ENCODE measurements at places on chromosomes 5 and 9. TPM values are rescaled to one million over a fixed set of nuclear protein-coding genes. Genes with fewer than 3 reads are reported as not detected.

Gene TLX3
- total RNA-seq = not detected

- DNase-seq = no peak
Observed at GRCh38 chr9:70444904-70445303, 30.4 kb upstream of the KLF9 start.

GRCh38 chr9:132366481-132366880 is 11.7 kb upstream of the SETX start:
- DNase-seq = no peak

Gene LIX1
- 1.7 TPM for total RNA-seq

GRCh38 chr5:180612683-180613082 is 21.4 kb upstream of the SCGB3A1 start:
- DNase-seq = no peak

Gene NIPSNAP3A
- 51.2 TPM for total RNA-seq

GRCh38 chr9:109255394-109255793 is 65.5 kb downstream of the EPB41L4B start:
- DNase-seq = no peak

DNA sequence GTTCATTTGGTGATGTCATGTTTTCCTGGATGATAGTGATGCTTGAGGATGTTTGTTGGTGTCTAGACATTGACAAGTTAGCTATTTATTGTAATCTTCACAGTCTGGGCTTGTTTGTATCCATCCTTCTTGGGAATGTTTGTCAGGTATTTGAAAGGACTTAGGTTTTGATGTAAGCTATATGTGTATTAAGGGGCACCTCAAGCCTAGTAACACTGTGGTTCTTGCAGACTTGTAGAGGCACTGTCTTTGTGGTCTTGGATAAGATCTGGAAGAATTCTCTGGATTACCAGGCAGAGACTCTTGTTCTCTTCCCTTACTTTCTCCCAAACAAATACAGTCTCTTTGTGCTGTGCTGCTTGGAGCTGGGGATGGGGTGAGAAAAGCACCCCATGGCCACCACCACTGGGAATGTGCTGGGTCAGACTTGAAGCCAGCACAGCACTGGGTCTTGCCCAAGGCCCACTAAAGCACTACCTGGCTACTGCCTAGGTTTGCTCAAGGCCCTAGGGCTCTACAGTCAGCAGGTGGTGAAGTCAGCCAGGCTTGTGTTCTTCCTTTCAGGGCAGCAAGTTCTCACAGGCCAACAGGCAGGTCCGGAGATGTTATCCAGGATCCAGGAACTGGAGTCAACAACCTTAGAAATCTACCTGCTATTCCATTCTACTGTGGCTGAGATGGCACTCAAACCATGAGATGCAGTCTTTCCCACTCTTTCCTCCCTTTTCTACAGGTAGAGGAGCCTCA is 49.3 kb upstream of the GNA14 start:
- no peak for DNase-seq

DNA sequence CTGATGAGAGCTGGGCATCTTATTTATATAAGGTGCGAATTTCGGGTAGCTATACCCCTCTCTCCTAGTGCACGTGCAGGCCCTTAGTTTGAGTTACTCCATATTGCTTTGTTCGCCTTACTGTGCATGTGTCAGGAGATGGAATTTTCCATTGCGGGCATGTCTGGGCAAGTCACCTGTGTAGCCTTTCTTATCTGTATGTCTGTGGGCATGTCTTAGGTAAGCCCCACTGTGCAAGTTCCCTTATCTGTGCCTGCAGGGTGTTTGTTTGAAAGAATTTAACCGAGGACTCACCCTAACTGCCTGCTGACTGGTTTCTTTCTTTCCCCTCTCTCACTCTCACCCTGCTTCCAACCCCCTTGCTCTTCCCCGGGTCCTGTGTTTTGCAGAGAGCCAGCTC is 140.7 kb upstream of the RANBP3L start:
- DNase-seq = no peak

Gene ZDHHC11
- total RNA-seq = 11.1 TPM

- DNase-seq = no peak
Observed at GRCh38 chr5:56405116-56405908, 172.2 kb upstream of the ANKRD55 start.

DNA sequence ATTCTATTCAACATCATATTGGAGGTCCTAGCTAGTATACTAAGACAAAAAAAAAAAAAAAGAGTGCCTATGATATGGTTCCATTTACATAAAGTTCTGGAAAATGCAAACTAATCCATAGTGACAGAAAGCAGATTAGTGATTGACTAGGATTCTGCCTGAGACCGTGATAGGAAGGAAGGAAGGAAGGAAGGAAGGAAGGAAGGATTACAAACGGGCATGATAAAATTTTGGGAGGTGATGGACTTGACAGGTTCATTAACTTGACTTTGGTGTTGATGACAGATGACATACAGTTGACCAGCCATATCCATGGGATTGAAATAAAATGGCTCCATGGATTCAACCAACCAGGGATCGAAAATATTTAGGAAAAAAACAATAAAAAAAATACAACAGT is 79.1 kb upstream of the MAN2A1 start:
- no peak for DNase-seq

DNA sequence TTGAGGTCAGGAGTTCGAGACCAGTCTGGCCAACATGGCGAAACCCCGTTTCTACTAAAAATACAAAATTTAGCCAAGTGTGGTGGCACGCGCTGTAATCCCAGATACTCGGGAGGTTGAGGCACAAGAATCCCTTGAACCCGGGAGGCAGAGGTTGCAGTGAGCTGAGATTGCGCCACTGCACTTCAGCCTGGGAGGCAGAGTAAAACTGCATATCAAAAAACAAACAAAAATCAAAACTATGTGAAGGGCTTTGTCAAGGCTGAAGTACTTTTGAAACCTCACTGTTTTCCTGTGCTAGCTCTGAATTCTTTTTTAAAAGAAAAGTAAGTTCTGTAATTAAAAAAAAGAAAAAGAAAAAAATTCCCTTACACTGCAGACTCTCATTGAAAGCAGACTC is 65.1 kb upstream of the KLF4 start:
- DNase-seq = no peak

Gene CCNO
- 1.8 TPM for total RNA-seq

DNA sequence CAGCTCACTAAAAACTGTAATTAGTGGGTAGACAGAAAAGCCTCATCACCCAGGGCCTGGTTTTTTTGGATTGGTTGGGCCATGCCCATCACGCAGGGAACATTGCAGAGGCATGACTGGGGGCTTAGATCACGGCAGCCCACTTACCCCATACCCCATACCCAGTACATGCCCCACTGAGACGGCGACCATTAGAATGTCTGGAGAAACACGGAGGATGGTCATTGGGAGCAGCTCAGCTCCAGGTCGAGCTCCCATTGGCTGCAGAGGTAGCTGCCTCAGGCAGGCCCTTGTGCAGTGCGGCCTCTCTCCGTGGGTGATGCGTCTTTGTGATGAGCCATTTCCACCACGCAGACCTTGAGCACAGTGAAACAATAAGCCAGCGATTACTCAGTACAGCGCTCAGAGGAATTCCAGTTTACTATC is 204.0 kb downstream of the GADD45G start:
- DNase-seq = no peak

DNA sequence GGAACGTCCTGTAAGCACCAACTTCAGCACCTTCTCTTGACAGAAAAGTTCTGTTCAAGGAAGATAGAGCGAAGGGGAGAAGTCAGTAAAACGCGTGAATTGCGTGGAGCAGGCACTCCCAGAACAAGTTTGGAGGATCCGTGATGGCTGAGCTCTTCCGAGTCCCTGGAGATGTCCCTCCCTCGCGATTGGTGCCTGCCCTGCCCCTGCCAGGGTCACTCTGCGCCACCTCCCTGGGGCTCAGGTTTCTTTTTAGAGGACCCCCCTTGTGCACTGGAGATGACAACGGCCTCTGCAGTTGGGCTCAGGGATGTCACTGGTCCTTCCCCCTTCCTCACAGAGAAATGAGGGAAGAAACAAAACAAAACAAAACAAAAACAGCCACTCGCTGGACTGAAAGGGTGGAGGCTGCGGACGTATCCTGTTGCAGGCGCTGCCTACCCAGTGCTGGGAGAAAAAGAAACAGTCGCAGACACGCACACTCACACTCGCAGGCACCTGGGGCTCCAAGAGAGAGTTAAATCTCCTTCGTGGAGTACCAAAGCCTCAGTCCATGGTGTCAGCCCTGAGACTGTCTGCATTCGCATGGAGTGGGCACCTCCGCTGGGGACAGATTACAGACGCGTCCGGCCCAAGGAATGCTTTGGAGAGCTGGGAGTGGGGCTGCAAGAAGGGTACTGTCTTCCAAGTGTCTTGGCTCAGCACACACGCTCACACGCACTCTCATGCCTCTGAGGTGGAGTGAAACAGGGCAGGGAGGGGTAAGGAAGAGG is 512.7 kb downstream of the SLCO4C1 start:
- no peak for DNase-seq

Gene EXD3
- 40.1 TPM for total RNA-seq

Gene SHISAL2B
- not detected for total RNA-seq

GRCh38 chr5:139734539-139734916 is 61.1 kb upstream of the PSD2 start:
- DNase-seq = no peak

GRCh38 chr9:6611865-6612264 is 33.7 kb downstream of the GLDC start:
- no peak for DNase-seq

DNA sequence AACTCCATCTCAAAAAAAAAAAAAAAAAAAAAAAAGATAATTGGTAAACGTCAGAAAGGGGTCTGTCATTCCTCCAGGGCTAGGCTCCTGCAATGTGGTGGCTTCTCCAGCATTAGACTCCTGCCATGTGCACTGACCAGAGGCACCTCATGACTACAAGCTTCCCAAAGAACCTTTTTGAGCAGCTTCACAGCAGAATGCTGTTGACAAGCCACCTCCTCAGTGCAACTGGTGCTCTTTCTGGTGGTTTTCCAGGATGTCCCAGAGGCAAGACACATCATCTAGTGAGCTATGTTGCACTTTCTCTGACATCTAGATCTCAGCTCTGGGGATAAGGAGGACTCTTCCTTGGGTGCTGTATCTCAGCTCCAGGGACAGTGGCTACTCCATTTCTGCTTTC is 11.6 kb downstream of the RPL37 start:
- DNase-seq = no peak

Gene BRINP1
- total RNA-seq = 0.29 TPM

Gene ADAMTSL1
- 10.1 TPM for total RNA-seq

GRCh38 chr5:148937830-148938521 is 111.6 kb downstream of the ADRB2 start:
- DNase-seq = no peak

DNA sequence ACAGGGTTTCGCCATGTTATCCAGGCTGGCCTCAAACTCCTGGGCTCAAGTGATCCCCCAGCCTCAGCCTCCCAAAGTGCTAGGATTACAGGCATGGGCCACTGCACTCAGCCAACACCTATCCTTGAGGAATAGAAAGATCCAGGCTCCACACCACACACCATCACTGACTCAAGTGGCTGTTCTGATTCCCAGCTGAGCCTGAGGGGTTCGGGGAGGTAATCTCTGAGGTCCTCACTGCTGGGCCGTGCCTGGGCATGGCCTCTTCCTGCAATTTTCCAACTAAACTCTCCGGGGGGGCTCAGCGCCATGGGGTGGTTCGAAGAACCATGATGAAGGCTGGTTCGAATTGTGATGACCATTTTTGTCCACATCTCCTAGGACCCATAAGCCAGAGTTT is 31.0 kb upstream of the IL17B start:
- no peak for DNase-seq

DNA sequence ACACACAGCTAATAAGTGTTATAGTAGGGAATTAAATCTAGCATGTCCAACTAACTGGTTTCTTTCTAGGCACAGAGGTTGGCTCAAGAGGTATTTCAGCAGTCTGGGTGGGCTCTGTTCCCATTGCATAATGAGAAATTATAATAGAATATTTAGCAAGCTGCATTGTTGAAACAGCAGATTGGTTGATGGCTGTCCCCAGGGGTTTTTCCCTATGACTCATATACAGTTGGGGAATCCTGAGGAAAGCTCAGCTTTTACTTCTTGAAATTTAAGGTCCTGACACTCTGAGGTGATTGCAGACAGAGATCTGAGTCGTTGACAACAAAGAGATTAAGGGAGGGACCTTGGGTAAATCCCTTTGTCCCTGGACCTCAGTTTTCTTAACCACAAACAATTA is 38.3 kb upstream of the TNFSF8 start:
- no peak for DNase-seq

Gene TOMM5
- 45.6 TPM for total RNA-seq

DNA sequence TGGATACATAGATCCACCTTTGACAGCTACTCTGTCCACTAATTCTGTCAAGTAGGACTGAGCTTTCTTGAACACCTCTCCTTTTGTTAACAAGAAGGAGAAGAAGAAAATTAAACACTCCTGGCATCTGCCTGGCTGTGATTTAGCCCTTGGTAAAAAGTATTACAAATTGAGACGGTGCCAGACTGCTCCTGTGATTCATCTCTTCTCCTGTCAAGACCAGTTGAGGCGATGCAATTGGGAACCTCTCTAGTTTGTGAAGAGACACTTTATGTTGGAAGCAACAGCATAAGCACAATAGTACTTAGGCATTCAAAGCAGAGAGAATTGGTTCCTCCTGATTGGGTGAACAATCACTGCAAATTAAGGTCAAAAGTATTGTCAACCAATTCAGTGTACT is 72.7 kb downstream of the GHR start:
- no peak for DNase-seq

DNA sequence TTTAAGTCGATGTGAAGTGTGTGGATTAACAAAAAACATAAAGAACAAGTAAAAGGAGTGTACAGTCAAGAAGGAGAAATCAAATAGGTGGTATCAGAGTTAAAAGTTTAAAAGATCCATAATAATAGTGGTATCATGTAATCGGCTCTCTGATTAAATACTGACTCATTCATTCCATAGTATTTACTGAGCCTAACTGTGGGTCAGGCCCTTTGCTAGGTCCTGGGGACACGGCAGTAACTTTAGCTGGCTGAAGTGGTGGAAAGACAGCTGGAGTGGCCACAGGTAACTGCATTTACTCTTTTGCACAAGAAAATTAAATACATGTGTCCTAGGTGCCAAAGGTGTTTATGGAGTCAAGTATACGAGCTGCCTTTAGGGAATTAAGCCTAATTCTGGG is 124.0 kb downstream of the GNAQ start:
- DNase-seq = no peak

GRCh38 chr5:31574772-31575171 is 42.7 kb downstream of the C5orf22 start:
- DNase-seq = no peak

- DNase-seq = no peak
Observed at GRCh38 chr5:167813389-167813788, 478.1 kb upstream of the WWC1 start.

GRCh38 chr5:93677359-93677891 is 64.0 kb downstream of the POU5F2 start:
- DNase-seq = peak; percentile 4

- DNase-seq = no peak
Observed at GRCh38 chr5:126126574-126126973, 296.6 kb upstream of the GRAMD2B start.

DNA sequence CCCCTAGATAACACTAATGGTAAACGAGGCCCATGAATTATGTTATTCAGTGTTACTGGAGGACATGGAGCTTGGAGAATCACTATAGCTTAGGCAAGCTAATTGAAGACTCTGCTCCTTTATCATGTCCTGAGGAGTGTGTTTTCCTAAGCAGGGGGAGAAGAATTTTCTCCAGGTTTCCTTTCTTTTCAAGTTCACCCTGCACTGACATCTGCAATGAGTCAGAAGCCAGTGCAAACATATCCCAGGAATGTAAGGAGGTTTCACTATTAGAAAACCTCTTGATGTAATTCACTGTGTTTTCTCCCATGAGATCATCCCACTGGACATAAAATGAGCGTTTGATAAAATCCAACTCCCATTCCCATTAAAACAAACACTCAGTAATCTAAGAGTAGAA is 75.6 kb downstream of the DMRT2 start:
- DNase-seq = no peak

- DNase-seq = no peak
Observed at GRCh38 chr5:171599957-171600612, 180.6 kb downstream of the FGF18 start.

Gene PDE6A
- 3.4 TPM for total RNA-seq
